ENCODE measurements at places on chromosomes 7 and 10.

- no peaks in the 10 kb centered on the region for H3K27me3 ChIP-seq
- H3K4me1 ChIP-seq, result peaks cover 95% of the 10 kb centered on the region
- H3K36me3 ChIP-seq, result no peaks in the 10 kb centered on the region
- DNase-seq, result peak; percentile 86
- peak overlapping the region; percentile 65 for H3K4me3 ChIP-seq
These were observed 1.4 kb downstream of the CPA1 start for GRCh38 chr7:130381468-130382312.

GRCh38 chr7:151883857-151884256 is 6.9 kb upstream of the PRKAG2 start:
- no peak overlapping the region for H3K27ac ChIP-seq
- DNase-seq, result no peak
- no peaks in the 10 kb centered on the region for H3K27me3 ChIP-seq
- H3K4me3 ChIP-seq, result no peak overlapping the region

DNA sequence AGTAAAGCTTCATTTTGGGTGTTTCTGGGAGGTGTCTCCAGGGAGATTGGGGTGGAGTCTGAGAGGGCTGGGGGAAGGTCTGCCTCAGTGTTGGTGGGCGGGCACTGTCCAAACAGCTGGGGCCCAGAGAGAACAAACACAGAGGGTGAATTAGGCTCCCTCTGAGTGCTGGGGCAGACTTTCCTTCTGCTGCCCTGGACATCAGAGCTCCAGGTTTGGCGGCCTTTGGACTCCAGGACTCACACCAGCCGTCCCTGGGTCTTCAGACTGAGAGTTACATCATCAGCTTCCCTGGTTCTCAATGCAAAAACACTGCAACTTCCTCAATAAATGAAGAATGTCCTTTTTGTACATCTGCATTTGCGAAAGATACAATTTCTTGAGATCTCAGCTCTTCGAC is 427.4 kb downstream of the PTPRN2 start:
- H3K4me1 ChIP-seq, result no peaks in the 10 kb centered on the region
- H3K27ac ChIP-seq, result no peak overlapping the region
- no peak overlapping the region for H3K4me3 ChIP-seq
- H3K27me3 ChIP-seq, result no peaks in the 10 kb centered on the region

GRCh38 chr7:7335909-7336308 is 153.6 kb downstream of the C1GALT1 start:
- H3K4me1 ChIP-seq, result no peaks in the 10 kb centered on the region
- H3K27me3 ChIP-seq, result no peaks in the 10 kb centered on the region
- no peak overlapping the region for H3K4me3 ChIP-seq
- DNase-seq, result no peak
- no peaks in the 10 kb centered on the region for H3K36me3 ChIP-seq
